ENCODE measurements at places on chromosomes 4 and X.

DNA sequence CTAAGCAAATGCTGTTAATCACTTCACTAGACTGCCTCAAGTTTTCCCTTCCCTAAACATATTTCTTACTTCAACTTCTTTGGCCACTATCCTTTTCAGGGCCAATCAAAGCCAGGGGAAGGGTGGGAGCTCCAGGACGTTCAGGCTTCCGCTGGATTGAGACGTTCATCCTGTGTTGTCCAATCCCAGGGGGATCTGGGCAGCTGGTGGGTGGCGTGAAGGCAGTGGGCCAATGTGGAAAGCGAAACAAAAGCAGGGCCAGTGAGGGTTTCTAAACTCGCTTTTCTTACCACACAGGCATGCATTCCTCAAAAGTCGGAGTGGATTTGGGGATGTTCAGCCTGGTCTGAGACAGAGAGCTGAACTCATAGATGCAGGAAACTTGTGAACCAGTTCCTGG lies 7.6 kb downstream of the CXCL13 start:
- no peak for DNase-seq

DNA sequence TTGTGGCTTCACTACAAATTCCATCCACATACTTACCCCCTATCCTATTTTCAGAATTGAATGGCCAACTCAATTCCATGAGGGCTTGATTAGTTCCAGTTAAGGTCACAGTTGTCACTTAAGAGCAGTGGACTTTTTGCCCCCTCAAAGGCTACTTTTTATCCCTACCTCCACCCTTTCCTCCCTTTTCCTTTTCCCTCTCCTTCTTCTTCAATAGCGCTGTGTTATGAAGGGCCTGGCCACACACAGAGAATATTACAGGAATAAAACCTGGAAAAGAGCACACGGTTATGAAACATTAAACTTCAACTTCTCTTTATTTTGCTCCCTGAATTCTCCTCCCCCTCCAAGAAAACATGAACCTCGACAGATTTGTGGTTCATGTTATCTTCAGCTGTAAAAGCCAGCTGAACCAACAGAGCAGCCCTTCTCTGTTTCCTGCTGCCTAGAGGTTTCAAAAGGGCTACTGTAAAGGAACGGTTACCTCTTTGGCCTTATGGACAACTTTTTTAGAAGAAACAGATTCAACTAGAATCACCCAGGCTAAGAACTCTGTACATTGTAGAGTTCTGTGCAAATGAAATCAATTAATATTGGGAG lies 87.0 kb upstream of the RPL34 start:
- DNase-seq = no peak

DNA sequence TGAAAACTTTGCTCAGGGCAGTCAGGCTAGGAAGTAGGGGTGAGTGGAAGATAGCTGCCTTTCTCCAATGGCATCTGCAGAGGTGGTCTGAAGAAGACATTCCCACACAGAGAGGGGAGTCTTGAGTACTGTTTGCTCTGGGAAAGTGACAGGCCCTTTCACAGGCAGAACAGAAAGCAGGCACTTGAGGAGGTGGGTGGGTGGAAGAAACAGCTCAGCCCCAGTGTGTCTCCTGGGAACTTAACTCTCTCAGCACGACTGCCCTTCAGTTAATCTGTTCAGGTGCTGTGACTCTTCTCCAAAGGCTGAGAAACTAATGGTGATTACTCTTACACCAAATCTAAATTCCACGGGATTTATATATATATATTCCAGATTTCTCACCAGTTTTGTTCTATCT lies 28.3 kb downstream of the ENOPH1 start:
- no peak for DNase-seq

DNA sequence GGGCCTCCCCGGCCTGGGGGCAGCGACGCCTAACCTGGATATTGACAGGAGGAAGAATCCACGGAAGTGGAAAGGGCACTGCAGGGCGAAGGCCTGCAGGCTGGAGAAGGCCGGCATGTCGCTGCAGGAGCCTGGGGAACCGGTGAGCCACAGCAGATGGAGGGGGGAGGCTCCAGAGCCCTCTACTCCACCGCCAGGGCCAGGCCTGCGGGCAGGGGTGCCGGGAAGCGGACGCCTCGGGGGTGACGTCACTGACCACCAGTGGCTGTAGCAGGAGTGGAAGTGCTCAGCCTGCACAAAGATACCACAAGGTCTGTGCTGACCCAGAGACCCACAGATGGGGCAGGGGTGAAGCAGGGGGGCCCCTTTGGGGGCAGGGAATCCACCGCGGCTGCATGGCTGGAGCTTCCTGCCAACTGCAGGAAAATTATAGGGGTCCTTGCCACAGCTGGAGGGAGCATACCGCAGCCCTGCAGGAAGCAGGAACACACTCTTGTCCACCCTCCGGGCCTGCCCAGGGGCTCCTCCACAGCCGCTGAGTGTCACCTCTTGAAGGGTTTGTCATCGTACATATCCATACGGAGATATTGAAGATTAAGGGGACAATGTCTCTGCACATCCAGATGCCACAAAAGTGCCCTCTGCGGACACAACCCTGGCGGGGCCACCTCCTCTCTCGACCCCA lies 7.6 kb upstream of the HTRA3 start:
- DNase-seq = no peak

GRCh38 chr4:98468709-98469108 lies 189.7 kb downstream of the TSPAN5 start:
- DNase-seq = no peak

DNA sequence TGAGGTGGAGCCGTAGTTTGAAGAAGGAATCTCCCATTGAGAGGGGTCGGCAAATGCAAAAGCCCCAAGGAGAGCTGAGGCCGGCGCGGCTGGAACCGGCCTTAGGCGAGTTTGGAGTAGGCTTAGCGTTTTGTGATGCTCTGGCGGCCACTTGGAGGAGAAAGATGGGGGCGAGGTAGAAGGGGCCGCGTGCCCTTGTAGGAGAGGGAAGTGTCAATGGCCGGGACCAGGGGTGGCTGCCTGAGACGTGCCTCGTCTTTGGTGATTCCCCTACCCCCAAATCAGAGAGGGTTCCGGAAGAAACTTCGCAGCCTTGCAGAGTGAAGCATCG lies 11.7 kb downstream of the MSX1 start:
- DNase-seq = no peak

DNA sequence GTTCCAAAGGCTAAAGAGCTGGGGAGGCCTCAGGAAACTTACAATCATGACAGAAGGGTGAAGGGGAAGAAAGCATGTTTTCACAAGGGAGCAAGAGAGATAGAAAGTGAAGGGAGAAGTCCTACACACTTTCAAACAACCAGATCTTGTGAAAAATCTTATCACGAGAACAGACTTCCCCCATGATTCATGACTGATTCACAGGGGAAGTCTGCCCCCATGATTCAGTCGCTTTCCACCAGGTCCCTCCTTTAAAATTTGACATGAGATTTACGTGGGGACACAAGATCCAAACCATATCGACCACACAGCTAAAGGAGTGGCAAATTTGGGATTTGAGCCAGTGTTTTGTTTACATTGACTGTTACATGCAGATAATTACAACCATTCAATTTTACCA lies 971.1 kb upstream of the HS3ST1 start:
- no peak for DNase-seq

DNA sequence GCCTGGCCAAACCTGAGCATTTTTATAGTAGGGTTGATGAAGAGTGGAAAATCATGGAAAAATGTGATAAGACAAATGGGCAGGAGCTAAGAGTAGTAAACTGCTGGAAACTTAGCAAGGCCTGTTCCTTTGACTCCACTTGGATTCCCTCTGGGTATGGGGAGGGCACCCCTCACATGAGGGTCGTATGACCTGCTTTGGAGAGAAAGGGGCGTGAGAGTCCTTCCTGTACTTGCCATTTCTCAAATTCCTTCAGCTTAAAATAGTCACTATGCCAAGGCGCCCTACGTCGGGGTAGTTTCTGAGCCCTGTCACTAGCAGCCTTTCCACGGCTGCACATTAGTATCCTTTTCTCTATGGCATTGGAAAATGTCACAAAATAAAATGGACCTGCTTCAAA lies 49.1 kb downstream of the GPRIN3 start:
- no peak for DNase-seq

DNA sequence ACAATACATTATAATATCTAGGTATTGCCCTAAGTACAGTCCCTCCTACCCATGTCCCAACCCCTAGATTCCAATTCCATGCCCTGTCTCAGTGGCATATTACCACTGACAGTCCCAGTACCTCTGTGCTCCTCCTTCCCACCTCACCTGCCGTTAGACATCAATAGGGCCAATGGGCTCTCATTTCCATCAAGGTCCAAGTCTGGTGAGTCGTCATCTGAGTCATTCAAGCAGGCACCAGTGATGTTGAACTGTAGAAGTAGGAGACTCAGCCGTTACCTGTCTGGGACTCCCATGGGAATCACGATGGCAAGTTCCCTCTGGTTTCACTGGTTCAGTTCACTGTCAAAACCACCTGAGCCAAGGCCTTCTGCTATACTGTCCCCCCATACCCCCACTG lies 51.7 kb downstream of the PHF8 start:
- no peak for DNase-seq

GRCh38 chrX:44054863-44055601 lies 81.8 kb upstream of the NDP start:
- DNase-seq = no peak

GRCh38 chr4:38526412-38526811 lies 137.6 kb upstream of the KLF3 start:
- no peak for DNase-seq

DNA sequence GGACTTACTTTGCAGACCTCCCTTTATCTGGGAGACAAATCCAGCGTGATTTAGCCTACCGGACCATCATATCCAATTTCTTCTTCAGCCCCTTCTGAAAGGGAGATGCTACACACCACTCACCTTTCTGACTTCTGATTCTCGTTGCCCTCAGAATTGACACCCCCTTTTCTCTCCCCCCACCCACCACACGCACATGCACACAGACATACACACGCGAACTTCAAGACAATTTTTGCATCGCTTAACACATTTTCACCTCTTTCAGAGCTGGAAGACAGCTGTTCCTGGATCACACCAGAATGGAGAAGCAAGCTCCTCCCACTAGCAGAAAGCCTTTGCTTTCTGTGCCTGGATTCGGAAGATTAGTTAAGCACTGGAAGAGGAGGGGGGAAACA lies 1.0 kb upstream of the SNCA start:
- no peak for DNase-seq

DNA sequence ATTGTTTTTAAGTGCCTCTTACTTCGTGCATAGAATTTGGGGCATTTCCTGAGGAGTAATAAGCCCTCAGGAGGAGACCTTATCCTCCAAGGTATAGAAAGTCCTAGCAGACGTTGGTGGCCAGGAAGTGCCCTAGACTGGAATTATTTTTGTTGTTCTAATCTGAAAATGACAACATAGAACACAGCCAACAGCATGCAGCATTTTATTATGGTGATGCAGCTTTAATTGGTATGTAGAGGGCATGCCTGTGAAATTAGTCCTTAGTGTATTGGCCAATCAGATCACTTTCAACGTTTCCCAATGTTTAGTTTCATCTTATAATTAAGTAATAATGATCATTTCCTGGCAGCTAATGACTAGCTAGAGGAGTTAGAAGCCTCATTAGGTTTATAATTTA lies 199.2 kb downstream of the SHROOM3 start:
- no peak for DNase-seq

DNA sequence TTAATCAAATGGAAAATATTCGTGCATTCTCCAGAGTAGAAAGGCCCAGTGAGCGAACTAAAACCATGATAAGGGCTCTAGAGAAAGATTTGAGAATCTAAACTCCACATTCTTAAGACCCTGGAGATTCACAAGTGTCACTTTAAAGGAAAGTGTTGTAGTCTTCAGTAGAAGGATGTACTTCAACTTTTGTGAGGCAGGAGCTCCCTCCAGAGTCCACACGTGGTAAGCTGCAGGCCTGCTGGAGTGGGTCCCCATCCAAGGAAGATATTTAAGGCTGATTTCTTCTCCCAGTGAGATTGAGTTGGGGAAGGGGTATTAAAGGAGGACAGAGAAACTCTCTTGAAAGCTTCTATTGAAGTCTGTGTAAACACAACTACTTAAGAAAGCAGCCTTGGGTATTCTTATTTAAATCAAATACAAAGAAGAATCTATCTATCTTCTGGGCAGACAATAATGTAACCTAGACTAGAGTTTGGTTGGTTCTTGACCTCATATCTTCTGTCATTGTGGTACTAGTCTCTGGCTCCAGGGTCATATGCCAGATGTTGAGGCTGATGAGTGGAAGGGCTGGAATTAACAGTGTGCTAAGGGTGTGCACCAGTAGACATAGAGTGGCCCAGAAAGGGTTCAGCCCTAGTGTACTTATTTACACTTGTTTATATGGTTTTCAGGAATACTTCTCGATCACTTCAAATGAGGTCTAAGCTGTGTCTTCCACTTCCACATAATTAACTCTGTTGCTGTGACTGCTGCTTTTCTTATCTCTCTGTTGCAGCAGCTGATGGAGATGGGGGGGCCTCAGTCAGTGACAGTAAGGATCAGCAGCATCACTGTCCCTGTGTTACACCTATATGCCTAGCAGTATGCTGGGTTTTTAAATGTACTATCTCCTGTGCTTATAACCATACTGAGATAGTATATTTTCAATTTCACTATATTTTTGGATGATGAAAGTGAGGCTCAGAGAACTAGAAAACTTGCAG lies 76.1 kb downstream of the HMGB2 start:
- DNase-seq = no peak

- DNase-seq = no peak
Observed at GRCh38 chr4:7408166-7408565, 26.6 kb downstream of the PSAPL1 start.

- no peak for DNase-seq
Observed at GRCh38 chr4:142809559-142809958, 36.5 kb downstream of the INPP4B start.

DNA sequence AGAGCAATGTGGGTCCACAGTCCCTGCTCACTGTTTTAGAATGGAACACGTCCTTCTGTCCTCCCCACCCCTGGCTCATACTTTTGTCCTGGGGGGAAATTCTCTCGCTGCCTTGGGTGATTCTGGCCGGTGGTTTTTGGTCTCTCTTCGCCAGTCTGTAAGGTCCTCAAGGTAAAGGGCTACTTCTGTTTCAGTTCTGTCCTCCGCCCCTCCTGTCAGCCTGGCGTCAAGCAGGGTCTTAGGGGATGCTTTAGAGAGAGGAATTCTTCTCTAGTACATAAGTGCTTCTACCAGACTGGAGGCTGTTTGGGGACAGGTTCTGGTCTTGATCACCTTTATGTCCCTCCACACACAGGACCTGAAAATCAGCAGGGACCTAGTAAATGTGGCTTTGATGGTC lies 617 bp upstream of the MRFAP1L1 start:
- DNase-seq = no peak

- DNase-seq = no peak
Observed at GRCh38 chr4:1048773-1049590, 37.6 kb downstream of the FGFRL1 start.

GRCh38 chrX:107713203-107713542 lies 62.4 kb downstream of the TSC22D3 start:
- DNase-seq = no peak

- no peak for DNase-seq
Observed at GRCh38 chr4:57114973-57115372, 4.8 kb upstream of the IGFBP7 start.

DNA sequence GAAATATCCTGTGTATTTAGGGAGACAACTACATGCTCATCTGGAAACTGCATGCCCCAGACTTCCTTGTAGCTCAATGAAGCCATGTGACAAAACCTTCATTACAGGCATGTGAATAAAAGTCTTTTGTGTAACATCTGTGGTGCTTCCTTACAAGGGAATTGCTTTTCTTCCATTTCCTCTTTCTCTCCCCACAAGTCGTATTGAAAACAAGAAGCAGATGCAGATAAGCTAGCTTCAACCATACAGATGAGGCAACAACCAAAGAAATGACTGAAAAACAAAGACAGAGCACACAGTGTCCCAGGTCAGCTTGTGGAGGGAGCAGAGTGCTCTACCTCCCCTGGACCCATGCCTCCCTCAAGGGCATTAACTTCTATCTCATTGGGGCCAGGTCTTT lies 115.8 kb upstream of the INPP4B start:
- DNase-seq = no peak

Data from GM12891 (cell line).